ENCODE measurements at places on chromosomes 3 and 15.

- no peak for DNase-seq
Observed at GRCh38 chr15:22958487-22959280, 21.5 kb downstream of the CYFIP1 start.

DNA sequence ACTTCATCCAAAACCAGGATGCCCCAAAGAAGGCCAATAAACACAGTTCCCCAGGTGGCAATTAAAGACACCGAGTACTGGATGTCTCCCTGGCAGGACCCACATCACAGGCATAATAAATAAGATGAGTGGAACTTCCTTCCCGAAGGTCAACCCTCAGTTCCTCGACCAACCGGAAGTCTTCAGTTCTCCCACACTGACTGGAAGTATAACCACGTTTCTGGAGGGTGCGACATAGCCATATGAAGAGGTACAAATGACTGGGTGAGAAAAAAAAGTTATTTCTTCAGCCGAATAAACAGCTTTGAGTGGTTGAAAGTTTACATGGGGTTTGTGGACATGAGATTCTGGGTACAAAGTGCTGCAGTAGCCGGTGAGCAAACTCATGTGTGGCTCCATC lies 34.6 kb upstream of the MUC13 start:
- DNase-seq = no peak

GRCh38 chr15:65258375-65259262 lies 28.1 kb downstream of the PARP16 start:
- DNase-seq = no peak

GRCh38 chr3:50157827-50158529 lies 2.9 kb downstream of the SEMA3F start:
- DNase-seq = no peak

DNA sequence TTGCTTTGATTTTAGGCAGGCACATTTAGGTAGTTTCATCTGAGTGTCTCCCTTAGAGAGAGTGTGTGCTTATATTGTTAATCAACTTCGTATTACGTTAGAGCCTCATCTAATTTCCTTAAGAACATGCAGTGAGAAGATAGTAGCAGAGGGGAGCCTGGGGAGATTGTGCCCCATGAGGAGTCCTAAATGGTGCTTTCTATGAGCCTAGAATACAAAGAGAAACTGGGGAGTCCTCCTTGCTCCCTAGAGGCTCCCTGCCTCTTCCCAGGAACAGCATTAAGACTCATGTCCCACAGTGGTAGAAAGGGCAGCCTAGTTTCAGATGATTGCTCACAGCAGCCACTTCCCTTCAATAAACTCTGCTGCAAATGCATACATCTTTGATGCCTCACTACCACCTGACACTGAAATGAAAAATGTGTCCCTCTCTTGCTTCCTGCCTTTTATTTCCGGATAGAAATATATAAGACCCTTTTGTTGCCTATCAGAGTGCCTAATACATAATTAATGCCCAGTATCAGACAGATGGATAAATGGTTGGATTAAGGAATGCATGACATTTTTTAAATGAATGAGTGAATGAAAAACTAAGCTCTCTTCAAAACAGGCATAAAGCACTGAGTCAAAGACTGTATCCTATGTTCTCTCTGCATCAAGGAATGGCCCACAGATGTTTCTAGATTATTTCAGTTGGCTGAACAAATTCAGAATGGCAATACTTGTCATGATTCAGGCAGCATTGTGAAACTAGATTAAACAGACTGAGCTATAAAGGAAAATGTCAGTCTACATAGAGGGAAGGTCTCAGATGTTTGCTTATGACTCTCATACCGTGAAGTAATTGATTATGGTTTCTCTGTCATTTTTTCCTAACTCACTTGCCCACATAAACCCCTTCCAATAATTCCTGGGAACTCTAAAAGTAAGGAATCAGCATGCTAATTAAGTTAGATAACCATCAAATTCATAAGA lies 362.1 kb downstream of the LRRC3B start:
- DNase-seq = no peak

Measured in GM18507 (cell line).